Activated naive CD4-positive, alpha-beta T cell (primary cell): ENCODE measurements at places on chromosomes 7 and 10.

DNA sequence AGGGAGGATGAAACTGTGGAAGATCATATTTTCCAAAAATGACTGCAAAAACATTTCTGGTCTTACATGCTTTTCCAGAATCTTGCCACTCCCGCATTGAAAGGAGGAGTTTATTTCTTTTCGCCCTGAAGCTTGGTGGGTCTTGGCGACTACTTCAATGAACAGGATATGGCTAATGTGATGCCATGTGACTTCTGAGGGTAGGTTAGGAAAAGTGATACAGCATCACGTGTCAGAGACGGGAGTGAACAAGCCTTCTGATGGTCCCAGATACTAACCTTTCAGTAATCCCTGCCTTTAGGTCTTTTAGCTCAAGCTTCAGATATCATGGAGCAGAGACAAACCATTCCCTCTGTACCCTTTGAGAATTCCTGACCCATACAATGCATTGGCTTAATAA lies 192.2 kb upstream of the HPS1 start:
- DNase-seq: no peak

DNA sequence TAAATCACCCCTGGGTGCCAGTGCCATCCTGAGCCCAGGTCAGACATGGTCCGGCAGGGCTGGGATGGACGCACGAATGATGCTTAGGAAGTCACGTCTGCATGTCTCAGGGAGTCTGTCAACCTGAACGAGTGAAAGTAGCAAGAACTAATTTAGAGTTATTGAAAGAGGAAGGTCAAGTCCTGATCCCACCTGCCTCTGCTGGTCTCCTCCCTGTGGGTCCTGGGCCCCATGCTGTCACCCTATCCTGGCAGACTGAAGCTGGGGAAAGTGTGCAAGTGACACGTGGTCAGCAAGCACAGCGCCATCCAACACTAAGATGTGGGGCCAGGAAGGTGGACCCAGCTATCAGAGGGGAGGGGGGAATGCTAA lies 26.1 kb upstream of the GRID1 start:
- DNase-seq: no peak

DNA sequence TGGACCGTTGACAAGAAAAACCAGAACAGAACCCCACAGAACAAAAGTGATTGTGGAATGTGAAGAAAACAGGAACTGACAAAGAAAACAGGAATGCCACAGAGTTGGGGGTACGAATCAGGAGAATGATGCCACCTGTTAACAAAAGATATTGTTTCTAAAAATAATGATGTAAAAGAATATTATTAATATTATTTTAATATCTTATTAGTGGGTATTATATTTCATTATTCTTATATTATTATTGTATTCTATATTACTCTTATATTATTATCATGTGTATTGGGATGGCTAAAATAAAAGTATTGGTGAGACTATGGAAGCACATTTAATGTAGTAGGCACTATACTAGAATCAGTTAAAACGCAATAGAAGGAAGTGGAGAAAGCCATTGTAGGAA lies 659.0 kb upstream of the PCDH15 start:
- no peak for DNase-seq

- no peak for DNase-seq
These were observed 53.8 kb downstream of the RCC1L start for GRCh38 chr7:75019800-75020199.

DNA sequence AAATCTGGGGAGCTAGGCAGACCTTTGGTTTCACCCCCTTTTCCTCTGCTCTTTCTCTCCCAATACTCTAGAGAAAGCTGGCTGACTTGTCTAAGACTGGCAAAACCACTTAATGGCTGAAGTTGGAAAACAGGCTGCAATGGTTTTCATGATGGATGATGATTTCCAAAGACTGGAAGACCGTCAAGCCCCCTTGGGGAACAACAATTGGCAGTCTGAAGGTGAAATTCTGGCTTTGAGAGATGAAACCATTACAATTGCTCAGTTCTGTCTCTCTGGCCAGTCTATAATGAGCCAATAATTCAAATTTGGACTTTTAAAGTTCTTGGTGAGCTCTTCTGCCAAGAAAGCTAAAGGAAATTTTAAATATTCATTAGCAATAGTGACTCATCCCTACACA lies 680.5 kb downstream of the PARD3 start:
- no peak for DNase-seq

GRCh38 chr7:8236780-8237407 lies 25.1 kb downstream of the ICA1 start:
- DNase-seq: no peak

DNA sequence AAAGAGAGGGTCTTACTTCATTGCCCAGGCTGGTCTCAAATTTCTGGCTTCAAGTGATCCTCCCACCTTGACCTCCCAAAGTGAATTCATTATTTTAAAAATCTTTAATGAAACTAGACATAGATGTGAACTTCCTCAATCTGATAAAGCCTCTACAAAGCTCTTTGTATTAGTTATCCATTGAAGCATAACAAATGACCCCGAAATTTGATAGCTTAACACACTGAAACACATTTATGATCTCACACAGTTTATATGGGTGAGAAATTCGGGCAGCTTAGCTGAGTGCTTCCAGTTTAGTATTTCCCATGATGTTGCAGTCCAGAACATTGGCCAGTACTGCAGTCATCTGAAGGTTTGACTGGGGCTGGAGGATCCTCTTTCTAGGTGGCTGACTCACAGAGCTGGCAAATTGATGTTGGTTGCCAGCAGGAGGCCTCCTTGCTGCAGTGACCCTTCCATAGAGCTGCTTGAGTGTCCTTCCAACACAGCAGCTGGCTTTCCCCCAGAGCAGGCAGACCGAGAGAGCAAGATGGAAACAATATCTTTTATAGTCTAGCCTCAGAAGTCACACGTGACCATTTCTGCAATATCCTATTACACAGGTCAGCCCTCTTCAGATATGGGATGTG lies 16.6 kb upstream of the WNT8B start:
- no peak for DNase-seq

DNA sequence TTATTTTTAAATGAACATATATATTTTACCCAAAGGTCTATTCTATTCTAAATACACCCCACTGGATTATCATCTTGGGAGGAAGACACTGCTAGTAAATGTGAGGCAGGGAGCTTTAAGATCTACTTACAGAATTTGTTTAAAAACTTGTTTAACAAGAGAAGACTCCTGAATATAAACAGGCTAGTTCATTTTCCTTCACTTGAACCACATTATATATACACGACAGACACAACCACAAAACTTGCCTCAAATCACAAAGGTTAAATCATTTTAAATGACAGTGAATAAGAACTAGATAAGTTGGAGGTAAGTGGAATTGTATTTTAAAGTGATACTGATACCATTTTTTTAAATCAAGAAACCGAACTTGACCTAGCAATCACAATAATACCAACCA lies 109.2 kb downstream of the ATE1 start:
- DNase-seq: no peak

GRCh38 chr7:102012941-102013461 lies 195.6 kb downstream of the CUX1 start:
- DNase-seq: no peak

GRCh38 chr10:43254881-43255633 lies 11.8 kb downstream of the RASGEF1A start:
- no peak for DNase-seq

- no peak for DNase-seq
These were observed 106.8 kb downstream of the RBM20 start for GRCh38 chr10:110750931-110751330.

DNA sequence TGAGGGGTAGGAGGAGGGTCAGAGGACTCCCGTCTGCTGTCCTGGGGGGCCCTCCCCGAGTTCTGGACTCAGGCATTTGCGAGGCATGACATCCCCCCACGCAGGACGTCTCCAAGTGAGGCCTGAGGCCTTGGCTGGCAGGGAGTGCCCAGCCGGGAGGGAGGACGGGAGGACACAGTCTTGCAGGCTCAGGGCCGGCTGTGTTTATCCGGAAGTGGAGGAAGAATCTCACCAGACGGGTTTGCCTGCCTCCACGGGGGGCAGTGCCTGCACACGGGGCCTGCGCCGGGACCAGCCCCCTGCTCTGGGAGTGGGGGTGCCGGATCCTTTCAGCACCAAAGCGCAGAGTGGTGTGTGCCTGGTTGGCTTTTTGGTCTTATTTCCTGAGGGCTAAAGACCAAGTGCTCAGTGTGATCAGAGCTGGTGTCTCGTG lies 10.9 kb downstream of the PWWP2B start:
- no peak for DNase-seq

DNA sequence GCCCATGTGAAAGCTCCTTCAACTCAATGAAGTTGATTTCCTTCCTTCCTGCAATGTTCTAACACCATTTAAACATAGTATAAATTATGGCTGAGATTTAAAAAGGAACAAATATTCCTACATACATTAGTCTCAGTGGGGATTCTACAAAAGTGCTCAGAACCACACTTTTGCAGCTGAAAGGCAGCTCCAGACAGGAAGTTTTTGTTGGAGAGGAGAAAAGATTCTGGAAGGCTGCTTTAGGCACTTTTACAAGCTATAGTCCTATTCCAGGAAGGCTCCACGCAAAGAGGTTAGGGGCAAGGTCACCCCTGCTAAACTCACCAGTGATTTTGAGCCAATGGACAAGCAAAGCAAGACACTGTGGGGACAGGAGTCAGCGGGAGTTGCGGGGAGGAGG lies 179.2 kb upstream of the CDCA7L start:
- no peak for DNase-seq

DNA sequence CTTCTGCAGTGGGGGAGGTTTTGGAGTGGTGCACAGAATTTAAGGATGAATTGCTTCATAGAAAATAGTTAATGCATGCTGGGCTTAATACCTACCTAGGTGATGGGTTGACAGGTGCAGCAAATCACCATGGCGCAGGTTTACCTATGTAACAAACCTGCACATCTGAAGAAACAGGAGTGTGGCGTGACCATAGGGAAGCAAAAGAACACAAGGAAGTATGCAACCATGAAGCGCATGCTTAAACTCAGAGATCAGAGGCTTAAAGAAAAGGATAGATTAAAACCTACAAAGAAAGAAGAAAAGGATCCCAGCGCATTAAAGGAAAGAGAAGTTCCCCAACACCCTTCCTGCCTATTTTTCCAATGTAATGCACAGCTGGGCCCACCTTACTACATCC lies 22.0 kb downstream of the CCDC126 start:
- DNase-seq: no peak

- no peak for DNase-seq
These were observed 233.1 kb downstream of the PLXNA4 start for GRCh38 chr7:132343199-132343598.

DNA sequence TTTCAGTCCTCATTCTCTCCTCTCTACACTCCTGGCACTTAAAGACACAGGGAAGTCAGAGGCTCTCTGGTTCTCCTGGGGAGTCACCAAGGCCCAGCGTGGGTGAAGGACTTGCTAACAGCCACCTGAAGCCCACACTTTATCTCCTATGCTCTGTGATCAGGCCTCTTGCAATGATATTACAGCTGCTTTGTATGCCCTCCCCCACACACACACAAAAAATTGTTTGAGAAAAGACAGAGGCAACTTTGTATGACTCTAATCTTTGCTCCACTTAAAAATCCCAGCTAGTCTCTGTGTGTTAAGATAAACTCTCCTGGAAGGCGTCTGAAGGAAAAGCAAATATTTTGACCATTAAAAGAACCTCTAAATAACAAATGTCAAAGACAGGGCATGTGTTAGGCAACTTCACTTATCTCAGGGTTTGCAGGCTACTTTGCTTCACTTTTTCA lies 507.2 kb downstream of the TNS3 start:
- DNase-seq: no peak

GRCh38 chr10:114544045-114544659 lies 113.9 kb downstream of the ABLIM1 start:
- DNase-seq: peak; percentile 22

GRCh38 chr7:66198469-66198868 lies 6.7 kb upstream of the TPST1 start:
- no peak for DNase-seq

GRCh38 chr7:83105948-83106347 lies 56.7 kb downstream of the PCLO start:
- DNase-seq: no peak

DNA sequence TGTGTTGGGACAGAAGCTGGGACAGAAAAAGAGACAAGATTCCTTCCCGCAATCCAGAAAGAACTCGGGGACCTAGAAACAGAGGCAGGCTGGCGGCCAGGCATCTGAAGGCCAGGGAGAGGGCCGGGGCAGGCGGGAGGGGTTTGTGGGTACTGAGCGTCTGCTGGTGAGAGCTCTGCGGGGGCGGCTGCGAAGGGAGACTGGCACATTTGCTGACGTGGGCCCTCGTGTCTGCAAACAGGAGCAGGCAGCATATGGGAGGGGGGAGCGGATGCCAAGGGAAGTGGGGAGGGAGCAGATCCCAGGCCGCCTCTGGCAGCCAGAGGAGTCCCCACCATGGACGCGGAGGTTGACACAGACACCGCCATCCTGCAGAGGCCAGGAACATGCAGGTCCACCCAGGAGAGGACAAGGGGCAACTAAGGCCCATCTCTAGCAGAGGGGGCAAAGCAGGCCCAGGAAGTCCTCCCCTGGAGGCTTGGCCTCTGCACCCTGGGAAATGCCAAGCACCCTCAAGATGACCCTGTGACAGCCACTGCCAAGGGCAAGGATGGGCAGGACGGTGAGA lies 32.2 kb downstream of the KCNH2 start:
- no peak for DNase-seq

DNA sequence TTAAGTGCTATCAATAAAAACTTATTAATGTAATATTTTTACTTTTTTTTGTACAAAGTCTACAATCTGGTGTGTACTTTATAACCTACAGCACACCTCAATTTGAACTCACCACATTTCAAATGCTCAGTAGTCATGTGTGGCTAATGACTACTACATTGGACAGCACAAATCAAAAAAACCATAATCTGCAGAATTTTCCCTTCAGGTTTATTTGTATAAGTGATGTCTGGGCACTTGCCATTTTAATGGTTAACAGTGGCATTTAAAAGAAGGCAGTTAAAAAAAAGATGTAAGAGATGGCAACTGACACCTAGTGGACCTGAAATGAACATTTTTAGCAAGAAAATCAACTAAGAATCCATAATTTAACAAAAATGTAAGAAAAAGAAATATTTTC lies 124.6 kb upstream of the NRBF2 start:
- no peak for DNase-seq

- DNase-seq: no peak
These were observed 12.2 kb downstream of the UBE3C start for GRCh38 chr7:157150882-157151281.

GRCh38 chr7:24587853-24588252 lies 14.6 kb downstream of the PALS2 start:
- DNase-seq: no peak

DNA sequence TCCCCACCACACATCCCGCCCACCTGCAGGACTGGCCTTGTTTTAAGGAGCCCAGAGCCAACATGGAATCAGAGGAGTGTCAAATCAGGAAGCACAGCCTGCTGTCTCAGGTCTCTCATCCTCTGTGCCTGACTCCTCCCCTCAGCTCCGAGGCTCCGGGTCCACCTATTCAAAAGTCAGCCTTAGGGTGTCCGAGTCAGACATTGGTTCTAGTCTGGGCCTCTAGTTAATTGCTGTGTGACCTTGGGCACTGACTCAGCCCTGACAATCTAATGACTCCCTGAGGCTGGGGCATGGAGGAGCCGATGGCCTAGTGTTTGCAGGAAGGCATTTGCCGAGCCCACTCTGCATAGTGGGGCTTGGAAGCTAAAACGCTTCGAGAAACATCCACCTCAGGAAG lies 223.1 kb upstream of the PPP2R2D start:
- DNase-seq: no peak

GRCh38 chr7:90119178-90119971 lies 34.9 kb upstream of the STEAP1 start:
- no peak for DNase-seq
